Activated CD4-positive, alpha-beta T cell treated with anti-CD3 and anti-CD28 coated beads for 48 hours (primary cell): ENCODE measurements at places on chromosomes 4 and X.

GRCh38 chr4:166987026-166987425, 247.3 kb downstream of the SPOCK3 start:
- no peak for DNase-seq

- peak; percentile 1 for DNase-seq
Observed at GRCh38 chrX:51955200-51955599, 61.8 kb downstream of the MAGED1 start.

- no peak for DNase-seq
Observed at GRCh38 chrX:138748480-138748879, 37.0 kb upstream of the FGF13 start.

- DNase-seq = no peak
Observed at GRCh38 chr4:2820216-2820982, 23.2 kb upstream of the ADD1 start.

GRCh38 chr4:36277533-36277932, 3.9 kb upstream of the DTHD1 start:
- no peak for DNase-seq

- DNase-seq = no peak
Observed at GRCh38 chr4:98204236-98204553, 57.0 kb upstream of the RAP1GDS1 start.

DNA sequence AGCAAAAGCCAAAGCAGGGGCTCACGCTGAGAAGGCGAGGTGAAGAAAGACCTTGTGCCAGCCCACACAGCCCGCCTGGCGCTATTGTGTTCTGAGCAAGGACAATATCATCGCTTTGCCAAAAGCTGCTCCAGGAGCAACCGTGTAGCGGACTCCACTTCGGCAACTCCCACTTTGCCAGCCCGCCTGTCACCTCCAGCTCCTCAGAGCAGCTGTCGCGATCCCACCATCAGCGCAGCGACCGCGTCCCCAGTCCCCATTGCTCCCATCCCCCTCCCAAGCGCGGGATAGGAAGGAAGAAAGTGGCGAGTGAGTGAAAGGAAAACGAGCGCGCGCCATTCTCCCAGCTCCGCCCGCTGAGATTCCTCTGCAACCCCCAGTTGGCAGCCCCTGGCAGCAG, 759 bp downstream of the ZC4H2 start:
- peak; percentile 21 for DNase-seq

DNA sequence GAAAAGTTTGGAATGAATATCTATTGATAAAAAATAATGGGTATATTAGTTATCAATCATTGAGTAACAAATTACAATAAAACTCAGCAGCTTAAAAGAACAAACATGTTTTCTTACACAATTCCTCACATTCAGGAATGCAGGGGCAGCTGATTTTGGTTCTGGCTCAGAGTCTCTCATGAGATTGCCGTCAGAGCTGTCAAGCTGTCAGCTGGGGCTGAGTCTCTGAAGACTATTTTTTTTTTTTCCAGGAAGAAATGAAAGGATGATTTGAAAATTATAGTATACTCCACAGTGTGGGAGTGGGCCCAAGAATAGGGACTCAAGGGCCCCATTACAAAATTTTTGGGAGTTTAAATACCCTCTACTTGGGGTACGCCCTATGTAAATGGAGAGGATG, 219.1 kb downstream of the GC start:
- DNase-seq = no peak

DNA sequence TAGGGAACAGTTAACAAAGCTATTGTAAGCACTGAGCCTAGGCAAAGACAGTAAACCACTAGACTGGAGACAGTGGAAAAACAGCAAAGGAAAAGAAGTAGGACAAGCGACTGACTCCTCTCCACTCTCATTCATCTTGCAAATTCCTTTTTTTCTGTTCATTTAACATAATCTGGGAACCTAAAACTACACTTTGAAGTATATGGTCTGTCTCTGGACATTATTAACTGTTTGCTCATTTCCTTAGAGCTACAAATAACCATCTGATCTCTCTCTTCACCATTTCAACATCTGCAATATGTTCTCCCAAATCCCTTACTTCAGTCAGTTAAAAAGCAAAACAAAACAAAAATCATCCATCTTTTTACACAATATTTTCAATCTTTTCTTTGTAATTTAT, 642 bp downstream of the HMGN5 start:
- no peak for DNase-seq
